Central memory CD8-positive, alpha-beta T cell (primary cell): ENCODE measurements at places on chromosomes 3 and 15.

DNA sequence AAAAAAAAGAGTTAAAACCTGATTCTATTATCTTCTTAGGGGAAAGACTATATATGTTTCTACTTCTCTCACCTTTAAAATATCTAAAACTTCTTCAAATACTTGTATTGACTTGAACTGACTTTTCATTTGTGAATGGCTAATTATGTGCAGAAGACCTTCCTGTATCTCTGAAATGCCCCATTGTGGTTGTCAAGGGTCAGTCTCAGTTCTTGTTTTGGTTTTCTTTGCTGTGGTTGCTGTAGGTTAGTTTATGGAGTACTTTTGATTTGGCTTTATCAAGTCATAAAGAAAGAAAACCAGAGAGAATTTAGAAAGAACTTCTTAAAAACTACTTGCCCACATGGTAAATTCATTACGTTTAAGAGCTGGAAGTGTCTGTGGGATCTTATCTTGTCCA lies 345.3 kb upstream of the POU1F1 start:
- no peaks in the 10 kb centered on the region for H3K27me3 ChIP-seq
- no peaks in the 10 kb centered on the region for H3K4me1 ChIP-seq
- DNase-seq, result no peak
- no peaks in the 10 kb centered on the region for H3K36me3 ChIP-seq
- H3K4me3 ChIP-seq, result no peak overlapping the region
- H3K27ac ChIP-seq, result no peak overlapping the region

- no peaks in the 10 kb centered on the region for H3K4me1 ChIP-seq
- peaks cover 1% of the 10 kb centered on the region for H3K36me3 ChIP-seq
- DNase-seq, result no peak
- H3K27ac ChIP-seq, result no peak overlapping the region
- peaks cover 18% of the 10 kb centered on the region for H3K27me3 ChIP-seq
- no peak overlapping the region for H3K4me3 ChIP-seq
Observed at GRCh38 chr15:67380921-67381320, 126.3 kb downstream of the IQCH start.

DNA sequence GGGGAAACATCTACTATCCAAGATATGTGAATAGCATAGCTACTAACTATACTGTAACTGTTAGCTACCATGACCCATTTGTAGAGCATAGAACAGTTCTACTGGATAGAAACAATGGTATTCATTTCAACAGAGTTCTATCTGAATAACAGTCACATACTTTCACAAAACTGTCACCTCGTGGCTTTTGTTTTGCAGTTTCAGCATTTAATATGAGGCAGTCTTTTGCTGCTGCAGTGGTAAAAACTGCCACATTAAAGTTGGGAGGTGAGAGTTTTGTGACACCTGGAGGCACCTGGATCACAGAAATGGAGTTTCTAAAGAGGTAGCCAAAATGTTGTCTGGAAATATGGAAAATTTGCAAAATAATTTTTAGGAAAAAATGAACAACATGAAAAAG lies 578.0 kb downstream of the UNC13C start:
- no peak overlapping the region for H3K4me3 ChIP-seq
- H3K36me3 ChIP-seq, result no peaks in the 10 kb centered on the region
- no peaks in the 10 kb centered on the region for H3K4me1 ChIP-seq
- DNase-seq, result no peak
- no peaks in the 10 kb centered on the region for H3K27me3 ChIP-seq
- no peak overlapping the region for H3K27ac ChIP-seq

DNA sequence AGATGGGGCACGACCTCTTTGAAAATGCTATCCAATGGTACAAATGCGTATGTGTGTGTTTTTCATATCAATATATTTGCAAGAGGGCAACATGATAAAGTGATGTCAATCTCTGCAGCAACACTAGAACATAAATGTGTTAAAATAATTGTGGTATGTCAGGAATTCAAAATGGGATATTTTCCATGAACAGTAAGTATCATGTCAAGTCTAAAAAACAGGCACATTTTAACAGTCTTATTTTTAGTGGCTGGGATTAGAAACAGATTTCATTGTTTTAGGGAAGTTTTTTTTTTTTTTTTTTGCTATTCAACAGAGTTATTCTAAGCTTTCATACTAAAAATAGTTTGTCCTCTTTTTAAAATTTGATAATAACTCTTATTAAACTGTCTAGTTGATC lies 209.8 kb downstream of the GAP43 start:
- H3K27ac ChIP-seq, result no peak overlapping the region
- H3K4me1 ChIP-seq, result no peaks in the 10 kb centered on the region
- DNase-seq, result no peak
- H3K27me3 ChIP-seq, result peaks cover 30% of the 10 kb centered on the region

DNA sequence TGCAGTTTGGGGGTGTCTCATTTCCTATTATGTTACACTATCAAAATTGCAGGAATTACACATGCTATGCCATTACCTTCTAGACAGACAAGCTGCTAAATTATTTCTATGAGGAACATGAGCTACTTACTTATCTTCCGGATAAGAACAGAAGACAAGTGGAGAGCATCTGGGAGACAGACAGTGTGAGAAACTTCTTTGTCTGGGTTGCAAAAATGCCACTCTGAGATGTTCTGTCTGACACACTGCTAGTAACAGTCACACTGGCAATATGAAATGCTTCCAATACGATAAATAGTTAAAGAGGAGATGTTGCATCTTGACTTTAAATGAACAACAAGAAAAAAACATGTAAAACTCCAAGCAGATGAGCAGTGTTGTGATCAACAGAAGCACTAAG lies 40.1 kb downstream of the LSAMP start:
- H3K27ac ChIP-seq, result no peak overlapping the region
- no peaks in the 10 kb centered on the region for H3K27me3 ChIP-seq
- no peaks in the 10 kb centered on the region for H3K4me1 ChIP-seq
- H3K4me3 ChIP-seq, result no peak overlapping the region
- H3K36me3 ChIP-seq, result no peaks in the 10 kb centered on the region

DNA sequence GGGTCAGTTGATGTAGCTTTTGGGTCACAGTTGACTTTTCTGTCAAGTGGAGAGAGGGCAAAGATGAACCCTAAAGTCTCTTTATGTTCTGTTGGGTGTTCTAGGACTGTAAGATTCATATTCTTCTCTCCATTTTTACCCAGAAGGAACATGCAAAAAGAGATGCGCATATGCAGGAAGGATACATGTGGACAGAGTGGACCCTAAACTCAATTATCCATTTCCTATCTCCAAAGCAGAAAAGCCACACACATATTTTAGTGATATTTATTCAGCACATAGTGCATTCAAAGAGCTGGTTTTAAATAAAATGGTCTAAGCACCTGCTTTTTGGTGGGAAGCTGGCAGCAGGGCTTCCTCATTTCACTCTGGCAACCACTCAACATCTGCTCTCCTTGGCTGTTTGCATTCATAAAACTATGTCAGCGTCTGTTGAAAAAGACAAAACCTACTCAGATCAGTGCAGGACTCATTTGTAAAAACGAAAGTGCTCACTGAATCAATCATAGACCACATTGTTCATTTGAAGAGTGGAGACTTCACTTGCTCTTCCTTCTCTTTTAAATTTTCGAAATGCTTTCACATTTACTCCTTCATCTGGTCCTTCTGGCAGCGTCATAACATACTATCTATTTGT lies 96.6 kb downstream of the SEMA6D start:
- H3K27me3 ChIP-seq, result no peaks in the 10 kb centered on the region
- H3K27ac ChIP-seq, result no peak overlapping the region
- no peaks in the 10 kb centered on the region for H3K36me3 ChIP-seq
- H3K4me3 ChIP-seq, result no peak overlapping the region

DNA sequence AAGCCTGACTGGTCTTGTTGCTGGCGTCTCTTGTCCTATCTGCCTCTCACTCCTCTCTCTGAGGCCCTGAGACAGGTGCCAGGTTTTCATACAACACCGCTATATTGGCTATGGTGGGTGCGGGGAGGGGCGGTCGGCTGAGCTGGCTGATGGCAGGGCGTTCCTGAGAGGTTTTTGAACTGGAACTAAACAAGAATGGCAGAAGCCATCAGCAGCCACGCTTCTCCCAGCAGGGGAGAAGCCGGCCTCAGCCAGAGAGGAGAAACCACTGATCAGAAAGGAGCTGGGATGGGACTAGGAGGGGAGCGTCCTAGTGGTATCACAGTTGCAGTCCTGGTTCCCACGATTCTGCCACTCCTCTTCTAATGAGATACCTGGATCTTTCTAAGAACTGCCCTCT lies 89.9 kb upstream of the PRR23E start:
- H3K4me1 ChIP-seq, result no peaks in the 10 kb centered on the region
- DNase-seq, result no peak
- H3K36me3 ChIP-seq, result no peaks in the 10 kb centered on the region

- peak overlapping the region; percentile 62 for H3K27ac ChIP-seq
- no peaks in the 10 kb centered on the region for H3K27me3 ChIP-seq
- no peak for DNase-seq
- peaks cover 43% of the 10 kb centered on the region for H3K4me1 ChIP-seq
Observed at GRCh38 chr15:40043927-40044716, 5.1 kb upstream of the SRP14 start.

DNA sequence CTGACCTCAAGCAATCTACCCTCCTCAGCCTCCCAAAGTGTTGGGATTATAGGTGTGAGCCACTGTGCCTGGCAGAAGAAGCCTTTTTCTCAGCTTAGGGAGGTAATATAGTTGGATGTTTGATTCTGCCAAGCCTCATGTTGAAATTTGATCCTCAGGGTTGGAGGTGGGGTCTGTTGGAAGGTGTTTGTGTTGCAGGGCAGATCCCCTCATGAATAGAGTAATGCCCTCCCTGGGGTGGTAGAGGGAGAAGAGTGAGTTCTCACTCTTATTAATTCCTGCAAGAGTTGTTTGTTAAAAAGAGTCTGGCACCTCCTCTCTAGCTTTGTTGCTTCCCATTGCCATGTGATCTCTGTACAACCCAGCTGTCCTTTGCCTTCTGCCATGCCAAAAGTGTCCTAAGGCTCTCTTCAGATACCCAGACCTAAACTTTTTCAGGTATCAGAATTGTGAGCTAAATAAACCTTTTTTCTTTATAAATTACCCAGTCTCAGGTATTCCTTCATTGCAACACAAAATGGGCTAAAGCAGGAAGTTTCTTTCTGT lies 16.4 kb downstream of the NECTIN3 start:
- no peak overlapping the region for H3K4me3 ChIP-seq
- H3K27me3 ChIP-seq, result no peaks in the 10 kb centered on the region
- no peaks in the 10 kb centered on the region for H3K36me3 ChIP-seq
- peaks cover 10% of the 10 kb centered on the region for H3K4me1 ChIP-seq
- DNase-seq, result no peak
- no peak overlapping the region for H3K27ac ChIP-seq

- peaks cover 10% of the 10 kb centered on the region for H3K4me1 ChIP-seq
- no peaks in the 10 kb centered on the region for H3K27me3 ChIP-seq
- DNase-seq, result no peak
- no peak overlapping the region for H3K4me3 ChIP-seq
- H3K27ac ChIP-seq, result peak overlapping the region; percentile 25
- peaks cover 12% of the 10 kb centered on the region for H3K36me3 ChIP-seq
Observed at GRCh38 chr15:41810651-41811431, 17.1 kb upstream of the JMJD7 start.

DNA sequence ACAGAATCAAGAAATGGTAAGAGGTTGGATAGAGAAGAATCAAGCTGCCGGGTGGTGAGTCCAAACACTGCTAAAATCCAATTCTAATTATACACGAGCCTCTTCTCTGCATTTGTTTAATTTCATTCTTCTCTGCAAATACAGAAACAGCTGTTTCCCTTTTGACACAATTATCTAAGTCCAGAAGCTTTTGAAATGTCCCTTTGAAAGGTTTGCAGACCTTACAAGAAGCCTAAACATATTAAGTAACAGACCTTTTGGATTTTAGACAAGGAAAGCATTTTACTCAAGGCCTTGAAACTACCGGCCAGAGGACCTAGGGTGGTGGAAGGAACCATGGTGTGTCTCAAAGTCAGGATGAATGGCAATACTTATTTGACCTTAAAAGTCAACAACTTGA lies 403.8 kb upstream of the ADAMTS9 start:
- no peaks in the 10 kb centered on the region for H3K4me1 ChIP-seq
- no peak overlapping the region for H3K4me3 ChIP-seq
- DNase-seq, result no peak
- H3K27ac ChIP-seq, result no peak overlapping the region
- H3K36me3 ChIP-seq, result no peaks in the 10 kb centered on the region

DNA sequence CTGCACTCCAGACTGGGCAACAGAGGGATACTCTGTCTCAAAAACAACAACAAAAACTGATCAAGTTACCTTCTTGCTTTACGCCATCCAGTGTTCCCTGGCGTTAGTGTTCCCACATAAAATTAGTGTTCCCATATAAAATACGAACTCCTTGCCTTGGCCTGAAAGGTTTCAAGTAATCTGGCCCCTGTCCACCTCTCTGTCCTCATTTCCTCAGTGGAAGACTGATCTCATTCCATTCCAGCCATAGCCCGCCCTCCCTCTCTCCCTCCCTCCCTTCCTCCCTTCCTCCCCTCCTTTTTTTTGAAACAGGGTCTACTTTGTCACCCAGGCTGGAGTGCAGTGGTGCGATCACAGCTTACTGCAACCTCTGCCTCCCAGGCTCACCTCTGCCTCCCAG lies 2.8 kb upstream of the CAND2 start:
- H3K27me3 ChIP-seq, result peaks cover 39% of the 10 kb centered on the region
- no peak for DNase-seq
- peaks cover 7% of the 10 kb centered on the region for H3K4me1 ChIP-seq
- H3K36me3 ChIP-seq, result peaks cover 4% of the 10 kb centered on the region
- no peak overlapping the region for H3K27ac ChIP-seq
- H3K4me3 ChIP-seq, result no peak overlapping the region

DNA sequence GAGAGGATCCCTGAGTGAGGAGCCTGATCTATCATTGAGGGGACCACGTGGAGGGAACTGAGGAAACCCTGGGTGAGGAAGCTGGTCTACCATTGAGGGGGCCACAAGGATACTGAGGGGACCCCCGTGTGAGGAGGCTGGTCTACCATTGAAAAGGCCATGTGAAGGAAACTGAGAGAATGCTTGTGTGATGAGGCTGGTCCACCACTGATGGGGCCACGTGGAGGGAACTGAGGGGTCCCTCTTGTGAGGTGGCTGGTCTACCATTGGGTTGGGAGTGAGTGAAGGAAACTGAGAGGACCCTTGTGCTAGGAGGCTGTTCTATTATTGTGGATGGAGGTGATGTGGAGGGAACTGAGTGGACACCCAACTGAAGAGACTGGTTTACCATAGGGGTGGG lies 161.3 kb downstream of the FBLN2 start:
- peaks cover 5% of the 10 kb centered on the region for H3K36me3 ChIP-seq
- H3K27me3 ChIP-seq, result peaks cover 91% of the 10 kb centered on the region
- no peak for DNase-seq
- no peak overlapping the region for H3K27ac ChIP-seq
- no peaks in the 10 kb centered on the region for H3K4me1 ChIP-seq
- H3K4me3 ChIP-seq, result no peak overlapping the region
